ENCODE measurements at places on chromosomes 13 and 19.

GRCh38 chr19:17328517-17329365, 5.9 kb downstream of the ANO8 start:
- no peak for DNase-seq

DNA sequence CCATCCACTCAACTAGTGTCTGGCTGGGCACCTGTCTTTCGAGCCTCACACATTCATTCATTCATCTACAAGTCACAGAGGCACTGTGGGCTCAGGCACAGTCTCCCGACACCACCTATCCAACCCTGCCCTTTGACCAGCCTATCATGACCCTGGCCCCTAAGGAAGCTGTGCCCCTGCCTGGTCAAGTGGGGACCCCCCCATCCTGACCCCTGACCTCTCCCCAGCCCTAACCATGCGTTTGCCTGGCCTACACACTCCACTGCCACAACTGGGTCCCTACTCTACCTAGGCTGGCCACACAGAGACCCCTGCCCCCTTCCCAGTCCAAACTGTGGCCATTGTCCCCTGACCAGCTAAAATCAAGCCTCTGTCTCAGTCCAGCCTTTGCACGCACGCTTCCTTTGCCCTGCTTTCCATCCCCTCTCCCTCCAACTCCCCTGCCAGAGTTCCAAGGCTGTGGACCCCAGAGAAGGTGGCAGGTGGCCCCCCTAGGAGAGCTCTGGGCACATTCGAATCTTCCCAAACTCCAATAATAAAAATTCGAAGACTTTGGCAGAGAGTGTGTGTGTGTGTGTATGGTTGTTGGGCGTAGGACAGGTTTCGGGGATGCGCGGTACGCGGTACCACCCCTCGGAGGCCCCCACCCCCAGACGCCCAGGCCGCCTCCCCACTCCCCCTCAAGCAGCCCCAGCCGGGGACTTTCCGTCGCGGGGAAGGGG, 404 bp upstream of the IL27RA start:
- DNase-seq, result no peak

DNA sequence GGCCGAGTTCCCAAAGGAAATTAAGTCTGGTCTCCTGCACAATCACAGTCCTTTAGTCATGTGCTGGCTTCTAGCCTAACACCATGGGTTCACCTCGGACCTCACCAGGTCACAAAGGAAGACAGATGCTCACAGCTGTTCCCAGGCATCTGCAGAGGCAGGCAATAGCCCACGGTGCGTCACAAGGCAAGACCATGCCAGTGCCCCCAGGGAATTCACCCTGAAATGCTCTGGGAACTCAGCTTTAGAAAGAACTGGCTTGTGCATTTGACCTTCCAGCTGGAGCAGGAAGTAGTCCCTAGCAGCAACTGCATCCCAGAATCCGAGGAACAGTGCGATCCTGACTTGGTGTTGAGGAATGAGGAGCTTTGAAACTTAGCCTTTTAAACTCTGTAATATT, 96.8 kb upstream of the WASF3 start:
- DNase-seq, result no peak

DNA sequence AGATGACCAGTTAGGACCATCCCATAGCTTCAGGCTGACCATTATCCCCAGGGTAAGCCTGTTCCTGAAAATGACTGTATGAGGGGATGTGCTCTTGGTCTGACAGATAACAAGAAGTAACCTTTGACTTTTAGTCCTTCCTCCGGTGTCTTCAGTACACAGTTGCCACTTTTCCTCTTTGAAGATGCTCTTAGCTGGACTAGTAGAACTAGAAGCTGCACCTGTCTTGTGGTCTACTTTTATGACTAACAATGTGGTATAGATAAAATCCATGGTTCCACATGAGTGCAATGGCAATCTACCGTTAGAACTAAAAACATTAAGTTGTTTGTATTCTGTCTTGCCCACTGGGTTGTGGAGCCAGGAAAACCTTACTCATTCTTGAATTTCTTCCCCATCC, 5.9 kb upstream of the RUBCNL start:
- DNase-seq, result peak; percentile 83

GRCh38 chr13:95056266-95056665, 245.0 kb downstream of the ABCC4 start:
- no peak for DNase-seq

DNA sequence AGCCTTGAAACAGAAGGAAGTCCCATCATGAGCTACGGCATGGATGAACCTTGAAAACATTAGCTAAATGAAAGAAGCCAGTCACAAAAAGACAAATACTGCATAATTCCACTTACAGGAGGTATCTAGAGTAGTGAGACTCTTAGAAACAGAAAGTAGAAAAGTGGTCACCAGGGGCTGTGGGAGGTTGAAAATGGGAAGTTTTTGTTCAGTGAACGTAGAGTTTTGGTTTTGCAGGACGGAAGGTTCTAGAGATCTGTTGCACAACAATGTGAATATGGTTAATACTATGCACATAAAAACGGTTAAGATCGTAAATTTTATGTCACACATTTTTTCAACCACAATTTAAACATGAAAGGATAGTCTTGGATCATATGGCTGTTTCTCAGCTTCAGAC, 11.9 kb upstream of the SLC10A2 start:
- no peak for DNase-seq

- DNase-seq, result no peak
Measured at GRCh38 chr13:109273326-109273751, 513.0 kb downstream of the IRS2 start.

GRCh38 chr13:103004661-103005345, 61.4 kb downstream of the SLC10A2 start:
- DNase-seq, result no peak

GRCh38 chr13:57531256-57531655, 100.3 kb upstream of the PCDH17 start:
- DNase-seq, result no peak

DNA sequence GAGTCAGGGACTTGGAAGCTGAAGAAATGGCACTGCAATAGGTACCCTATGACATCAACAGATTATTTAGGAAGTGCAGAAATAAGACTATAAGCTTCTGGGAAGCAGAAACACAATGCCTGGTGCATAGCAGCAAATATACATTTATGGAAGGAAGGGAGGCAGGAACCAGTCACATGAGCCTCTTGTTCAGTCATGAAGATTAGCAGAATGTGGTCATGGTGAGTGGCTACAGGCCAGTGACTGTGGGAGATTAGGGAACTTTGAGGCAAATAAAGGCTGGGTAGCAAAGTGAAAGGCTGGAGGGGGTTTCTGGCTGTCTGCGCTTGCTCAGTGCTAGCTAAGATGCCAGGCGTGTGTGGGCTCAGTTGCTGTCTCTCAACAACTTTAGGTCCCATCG, 96.3 kb downstream of the EPSTI1 start:
- no peak for DNase-seq

GRCh38 chr19:9474975-9475374, 23.4 kb downstream of the ZNF560 start:
- no peak for DNase-seq

DNA sequence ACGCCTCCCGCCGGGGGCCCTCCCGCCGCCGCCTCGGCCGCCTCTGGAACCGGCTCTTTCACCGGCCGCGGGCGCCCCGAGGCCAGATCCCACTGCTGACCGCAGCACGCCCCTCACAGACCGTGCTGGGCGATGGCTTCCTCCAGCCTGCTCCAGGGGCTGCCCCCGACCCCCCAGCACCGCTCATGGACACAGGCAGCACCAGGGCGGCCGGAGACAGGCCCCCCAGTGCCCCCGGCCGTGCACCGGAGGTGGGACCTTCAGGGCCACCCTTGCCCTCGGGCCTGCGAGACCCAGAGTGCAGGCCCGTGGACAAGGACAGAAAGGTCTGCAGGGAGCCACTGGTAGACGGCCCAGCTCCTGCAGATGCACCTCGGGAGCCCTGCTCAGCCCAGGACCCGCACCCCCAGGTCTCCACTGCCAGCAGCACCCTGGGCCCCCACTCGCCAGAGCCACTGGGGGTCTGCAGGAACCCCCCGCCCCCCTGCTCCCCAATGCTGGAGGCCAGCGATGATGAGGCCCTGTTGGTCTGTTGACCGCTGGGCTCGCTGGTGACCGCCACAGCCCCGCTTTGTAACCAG, 13.0 kb downstream of the LRP3 start:
- no peak for DNase-seq

DNA sequence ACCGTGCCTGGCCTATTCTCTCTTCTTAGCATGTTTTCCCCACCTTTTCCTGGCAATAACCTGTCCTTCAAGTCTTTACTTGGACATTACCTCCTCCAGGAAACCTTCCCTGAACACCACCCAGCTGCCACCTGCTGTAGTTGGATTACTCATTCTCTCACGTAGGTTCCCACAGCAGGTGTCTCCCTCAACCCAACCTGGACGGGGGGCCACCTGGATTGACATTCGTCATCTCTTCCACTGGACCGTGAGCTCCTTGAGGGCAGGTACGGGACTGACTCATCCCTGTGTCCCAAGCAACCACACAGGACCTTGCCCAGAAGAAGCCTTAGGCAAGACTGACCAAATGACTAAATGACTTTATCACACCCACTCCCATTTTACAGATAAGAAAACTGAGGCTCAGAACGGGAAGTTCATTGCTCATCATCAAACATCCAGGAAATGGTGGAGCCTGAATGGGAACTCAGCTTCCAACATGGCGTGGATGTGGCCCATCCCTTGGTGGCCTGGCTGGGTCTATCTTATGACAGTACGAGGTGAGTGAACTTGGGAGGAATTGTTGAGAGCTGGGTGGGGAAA, 3.5 kb upstream of the KLK6 start:
- no peak for DNase-seq

DNA sequence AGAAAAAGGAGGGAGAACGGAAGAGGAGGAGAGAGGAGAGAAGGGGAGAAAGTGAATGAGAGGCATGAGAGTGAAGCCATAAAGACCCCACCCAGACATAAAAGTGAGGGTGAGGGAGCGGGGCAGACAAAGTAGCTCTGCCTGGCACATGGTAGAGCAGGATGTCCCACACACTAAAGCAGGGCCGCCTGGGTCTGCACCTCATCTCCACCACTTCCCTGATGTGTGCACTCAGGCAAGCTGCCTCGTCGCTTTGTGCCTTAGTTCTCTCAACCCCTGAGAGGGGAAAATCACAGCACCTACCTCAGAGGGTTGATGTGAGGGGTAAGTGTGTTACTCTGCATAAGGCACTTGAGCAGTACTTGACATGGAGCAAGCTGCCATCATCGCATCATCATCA, 488.1 kb downstream of the COG6 start:
- DNase-seq, result no peak

- no peak for DNase-seq
Measured at GRCh38 chr19:31892060-31892459, 453.4 kb upstream of the ZNF507 start.

All from NAMALWA (cell line).